ENCODE measurements at places on chromosomes 6 and 20. TPM values are rescaled to one million over a fixed set of nuclear protein-coding genes. Genes with fewer than 3 reads are reported as not detected.

Gene SUMO4
- total RNA-seq: 1.4 TPM

DNA sequence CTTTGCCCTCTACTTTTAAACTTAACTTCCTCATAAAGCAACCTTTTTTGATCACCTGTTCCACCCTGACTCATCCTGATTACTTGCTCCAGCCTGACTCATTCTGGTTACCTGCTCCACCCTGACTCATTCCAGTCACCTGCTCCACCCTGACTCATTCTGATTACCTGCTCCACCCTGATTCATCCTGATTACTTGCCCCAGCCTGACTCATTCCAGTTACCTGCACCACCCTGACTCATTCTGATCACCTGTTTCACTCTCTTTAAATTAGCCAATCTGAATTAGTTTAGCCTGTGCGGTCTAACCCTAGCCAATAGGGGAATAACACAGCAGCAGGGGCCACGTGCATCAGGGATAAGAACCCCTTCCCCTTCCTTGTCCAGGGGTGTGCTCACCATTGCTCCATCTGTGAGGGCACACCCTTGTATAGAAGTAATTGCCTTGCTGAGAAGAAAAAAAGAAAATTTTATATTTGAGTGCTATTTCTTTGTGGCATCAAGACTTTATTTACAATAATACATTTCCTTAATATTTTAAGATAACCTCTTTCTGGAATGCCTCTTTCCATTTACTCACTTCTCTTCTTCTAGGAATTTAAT is 17.9 kb downstream of the HLA-G start:
- DNase-seq: no peak

DNA sequence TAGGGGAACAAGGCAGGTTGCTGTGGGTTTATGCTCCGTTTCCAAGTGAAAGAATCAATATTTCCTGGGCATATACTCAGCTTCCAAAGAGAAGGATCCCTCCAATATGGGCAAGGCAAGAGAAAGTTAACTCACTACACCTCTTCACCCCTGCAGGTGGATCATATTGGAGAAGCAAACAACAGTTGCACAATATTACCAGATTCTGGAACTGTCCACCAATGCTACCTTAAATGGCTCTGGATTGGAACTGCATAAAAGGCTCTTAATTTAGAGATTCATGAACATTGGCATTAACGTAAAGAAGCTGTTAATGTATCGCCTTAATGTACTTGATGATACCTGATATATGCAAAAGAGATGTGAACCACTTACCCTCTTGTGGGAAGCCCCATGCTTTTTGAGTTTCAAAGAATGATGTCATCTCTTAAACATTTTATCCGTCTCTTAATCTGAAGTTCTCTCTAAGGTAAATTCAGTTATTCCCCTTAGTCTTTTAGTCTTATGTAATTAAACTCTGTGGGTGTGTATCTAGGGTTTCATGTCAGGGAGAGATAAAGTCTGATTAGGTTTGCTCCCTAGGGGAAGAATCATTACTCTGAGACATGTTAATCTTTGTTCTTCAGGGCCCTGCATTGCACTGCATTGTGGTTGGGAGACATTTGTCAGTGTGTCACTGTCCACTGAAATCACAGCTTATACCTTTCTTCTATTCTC is 99.5 kb downstream of the PHACTR1 start:
- DNase-seq: no peak

DNA sequence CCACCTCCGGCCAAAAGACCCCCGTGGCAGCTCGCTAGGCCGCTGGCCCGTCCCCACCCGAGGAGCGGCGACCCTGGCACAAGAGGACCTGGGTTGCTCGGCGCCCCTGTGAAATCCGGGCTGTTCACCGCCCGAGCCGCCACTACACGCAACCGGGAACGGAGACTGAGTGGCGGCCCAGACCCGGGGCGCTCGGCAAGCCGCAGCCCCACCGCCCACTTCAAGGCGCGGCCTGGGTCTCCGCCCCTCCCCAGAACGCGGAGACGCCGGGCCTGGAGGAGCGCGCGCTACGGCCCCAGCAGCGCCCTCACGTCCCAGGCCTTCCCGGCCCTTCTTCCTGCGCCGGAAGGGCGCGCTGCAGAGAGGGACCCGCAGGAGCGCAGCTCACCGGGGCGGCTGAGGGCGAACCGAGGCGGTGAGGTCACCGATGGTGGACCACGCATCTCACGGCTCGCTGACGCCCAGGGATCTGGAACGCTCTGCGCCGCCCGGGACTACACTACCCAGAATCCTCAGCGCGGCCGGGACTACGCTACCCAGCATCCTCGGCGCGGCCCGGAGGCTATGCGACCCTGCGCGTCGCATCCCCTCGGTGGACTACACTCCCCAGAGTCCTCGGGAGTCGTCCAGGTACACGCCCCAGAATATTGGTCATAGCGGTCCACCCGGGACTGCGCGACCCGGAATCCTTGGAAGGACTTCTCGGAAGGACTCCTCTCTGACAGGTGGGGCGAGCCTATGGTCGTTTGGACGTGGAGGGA is at the start of gene ZNF337:
Gene ZNF337 (minus strand): TSS at position 483 of the 761 bp plus-strand sequence. CDS start 10,436 bp downstream, outside the sequence.
- peak; percentile 67 for DNase-seq
